GM20000 (cell line): ENCODE measurements at places on chromosomes 13 and 19.

- DNase-seq = no peak
These were observed 69.8 kb downstream of the OLFM4 start for GRCh38 chr13:53098455-53098854.

- DNase-seq = no peak
These were observed 10.2 kb downstream of the ZNF653 start for GRCh38 chr19:11495481-11495880.

- DNase-seq = no peak
These were observed 13.2 kb downstream of the ENOX1 start for GRCh38 chr13:43773602-43774001.

DNA sequence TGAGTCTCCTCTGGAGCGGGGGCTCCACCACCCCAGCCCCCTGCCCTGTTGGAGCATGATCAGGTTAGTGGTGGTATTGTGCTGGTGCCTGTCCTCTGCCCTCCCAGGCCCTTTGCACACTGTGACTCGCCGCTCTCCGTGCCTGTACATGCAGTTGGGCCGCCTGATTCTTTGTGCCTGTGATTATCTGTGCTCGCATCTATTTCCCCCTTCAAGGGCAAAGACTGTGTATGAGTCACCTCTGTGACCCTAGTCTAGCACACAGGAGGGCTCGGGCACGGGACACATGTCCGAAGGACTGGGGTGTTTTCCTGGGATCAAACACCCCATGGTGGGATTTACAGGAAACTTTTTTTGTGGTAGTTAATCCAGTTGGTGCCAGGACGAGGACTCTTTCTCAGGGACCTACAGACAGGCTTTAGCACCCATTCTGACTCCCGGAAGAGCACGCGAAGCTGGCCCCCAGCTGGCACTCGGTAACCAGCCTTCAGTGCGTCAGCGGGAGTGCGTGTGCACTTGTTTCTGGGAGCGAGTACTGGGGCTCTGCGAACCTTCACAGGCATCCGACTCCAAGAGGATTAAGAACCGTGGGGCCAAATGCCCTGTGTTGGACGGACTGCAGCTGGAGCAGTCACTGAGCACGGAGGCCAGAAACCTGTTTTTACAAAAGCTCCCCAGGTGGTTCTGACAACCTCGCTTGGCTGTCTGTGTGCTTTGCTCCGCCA is 6.7 kb downstream of the PPP1R37 start:
- DNase-seq = no peak

GRCh38 chr19:10334588-10335351 is 1.4 kb upstream of the RAVER1 start:
- DNase-seq = no peak

DNA sequence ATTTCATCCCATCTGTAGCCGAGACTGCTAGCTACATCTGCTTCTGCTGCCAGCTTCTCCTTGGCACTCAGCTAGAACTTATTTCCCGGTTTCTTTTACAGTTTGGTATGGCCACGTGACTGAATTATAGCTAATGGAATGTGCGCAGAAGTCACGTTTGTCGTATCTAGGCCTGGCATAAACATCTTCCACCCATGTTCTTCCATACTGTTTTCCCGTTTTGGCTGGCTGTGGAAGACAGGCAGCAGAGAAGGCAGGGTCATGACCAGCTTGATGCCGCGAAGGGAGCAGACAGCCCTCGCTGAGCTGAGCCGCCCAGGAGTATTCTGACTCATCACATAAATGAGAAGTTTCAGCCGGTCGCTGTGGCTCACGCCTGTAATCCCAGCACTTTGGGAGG is 186.7 kb downstream of the RFC3 start:
- no peak for DNase-seq

GRCh38 chr13:76830805-76831204 is 55.4 kb downstream of the KCTD12 start:
- no peak for DNase-seq
